Mesothelial cell of epicardium (in vitro differentiated cells): ENCODE measurements at places on chromosomes 1 and 21.

- DNase-seq = peak; percentile 16
Observed at GRCh38 chr1:10629091-10629815, 154.5 kb downstream of the PEX14 start.

DNA sequence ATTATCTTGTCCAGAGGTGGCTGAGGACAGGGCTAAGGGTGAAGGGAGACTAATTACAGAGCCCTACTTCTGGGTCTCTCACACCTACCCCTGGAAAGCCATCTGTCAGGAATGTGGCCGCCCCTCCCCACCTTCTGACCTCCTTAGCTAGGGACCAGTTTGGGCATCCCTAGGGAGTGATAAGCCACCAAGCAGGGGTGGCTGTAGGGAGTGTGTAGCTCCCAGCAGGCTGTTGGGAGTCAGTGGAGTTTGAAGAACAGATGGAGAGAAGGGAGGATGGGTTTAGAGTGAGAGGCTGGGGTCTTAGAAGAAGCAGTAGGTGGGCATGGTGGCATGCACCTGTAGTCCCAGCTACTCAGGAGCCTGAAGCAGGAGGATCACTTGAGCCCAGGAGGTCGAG lies 808 bp upstream of the SERINC2 start:
- DNase-seq = no peak

DNA sequence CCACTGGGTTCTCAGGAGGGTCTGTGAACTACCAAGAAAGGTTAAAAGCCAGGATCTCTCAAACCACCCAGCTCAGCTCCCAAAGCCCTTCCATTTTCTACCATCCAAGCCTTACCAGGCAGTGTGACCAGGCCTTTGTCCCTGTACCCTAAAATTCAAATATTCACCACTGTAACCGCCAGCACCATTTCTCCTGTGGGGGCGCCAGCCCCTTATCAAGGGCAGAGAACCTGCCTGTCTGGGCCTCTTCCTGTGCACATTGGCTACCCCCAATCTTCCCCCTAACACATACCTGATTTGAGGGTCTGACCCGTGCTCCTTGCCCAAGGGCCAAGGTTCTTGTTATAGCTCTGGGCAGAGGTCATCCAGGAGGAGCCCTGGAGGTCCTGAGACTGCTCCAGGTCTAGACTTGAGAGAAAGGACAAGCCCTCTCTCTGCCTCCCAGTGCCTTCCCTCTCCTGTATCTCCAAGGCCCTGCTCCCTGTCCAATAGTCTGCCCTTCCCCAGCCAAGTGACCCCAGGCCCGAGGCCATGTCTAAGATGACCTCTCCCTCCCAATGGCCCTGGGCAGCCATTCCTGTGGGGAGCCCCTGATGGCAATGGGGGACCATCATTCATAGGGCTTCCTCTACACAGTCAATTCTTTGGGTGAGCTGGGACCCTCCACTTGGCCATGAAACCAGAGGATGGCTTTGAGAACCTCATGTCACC lies 78.5 kb downstream of the FHAD1 start:
- no peak for DNase-seq

- DNase-seq = no peak
Observed at GRCh38 chr1:156499194-156499841, 1.3 kb downstream of the MEF2D start.

- no peak for DNase-seq
Observed at GRCh38 chr1:43960798-43961197, 9.0 kb upstream of the DPH2 start.

- DNase-seq = no peak
Observed at GRCh38 chr1:70361727-70362398, 7.3 kb upstream of the ANKRD13C start.

DNA sequence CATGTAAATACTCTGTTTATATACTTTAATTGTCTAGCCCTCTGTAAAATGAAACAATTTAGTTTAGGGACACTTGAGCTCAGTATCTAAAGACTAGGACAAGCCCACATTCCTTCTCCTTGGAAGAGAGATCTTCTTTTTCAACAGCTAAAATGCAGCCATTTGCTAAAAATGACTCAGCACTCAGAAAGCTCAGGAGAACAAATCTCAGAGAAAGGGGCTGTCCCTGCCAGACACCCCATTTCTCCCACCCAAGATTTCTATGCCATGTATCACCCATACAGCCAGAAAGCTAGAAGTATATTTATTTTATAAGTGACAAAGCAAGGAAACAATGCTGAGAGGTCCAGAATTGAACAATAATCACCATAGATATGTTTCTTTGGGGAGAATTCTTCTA lies 23.2 kb upstream of the PRDX6 start:
- no peak for DNase-seq

GRCh38 chr1:193406901-193407300 lies 220.5 kb upstream of the B3GALT2 start:
- no peak for DNase-seq

DNA sequence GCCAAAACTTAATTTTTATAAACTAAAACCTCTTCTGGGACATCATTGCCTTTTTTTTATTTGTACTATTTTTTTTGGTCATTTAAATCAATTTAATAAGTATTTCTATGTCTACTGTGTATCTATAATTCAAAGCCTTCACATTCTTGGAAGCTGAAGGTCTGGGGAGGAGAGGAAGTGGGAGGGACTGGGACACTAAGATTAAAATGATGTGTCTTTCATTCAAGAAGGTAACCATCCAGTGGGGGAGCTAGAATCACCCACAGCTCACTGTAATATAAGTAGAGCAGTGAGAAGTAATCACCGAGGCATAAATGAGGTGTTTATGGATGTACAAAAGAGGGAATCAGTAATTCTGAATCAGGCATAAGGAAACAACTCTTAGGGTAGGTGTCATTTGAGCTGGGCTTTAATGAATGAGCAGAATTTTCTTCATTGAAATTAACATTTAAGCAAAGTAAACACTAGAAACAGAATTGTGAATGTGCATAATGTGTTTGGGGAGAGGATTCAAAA lies 52.8 kb downstream of the PTGER3 start:
- no peak for DNase-seq

DNA sequence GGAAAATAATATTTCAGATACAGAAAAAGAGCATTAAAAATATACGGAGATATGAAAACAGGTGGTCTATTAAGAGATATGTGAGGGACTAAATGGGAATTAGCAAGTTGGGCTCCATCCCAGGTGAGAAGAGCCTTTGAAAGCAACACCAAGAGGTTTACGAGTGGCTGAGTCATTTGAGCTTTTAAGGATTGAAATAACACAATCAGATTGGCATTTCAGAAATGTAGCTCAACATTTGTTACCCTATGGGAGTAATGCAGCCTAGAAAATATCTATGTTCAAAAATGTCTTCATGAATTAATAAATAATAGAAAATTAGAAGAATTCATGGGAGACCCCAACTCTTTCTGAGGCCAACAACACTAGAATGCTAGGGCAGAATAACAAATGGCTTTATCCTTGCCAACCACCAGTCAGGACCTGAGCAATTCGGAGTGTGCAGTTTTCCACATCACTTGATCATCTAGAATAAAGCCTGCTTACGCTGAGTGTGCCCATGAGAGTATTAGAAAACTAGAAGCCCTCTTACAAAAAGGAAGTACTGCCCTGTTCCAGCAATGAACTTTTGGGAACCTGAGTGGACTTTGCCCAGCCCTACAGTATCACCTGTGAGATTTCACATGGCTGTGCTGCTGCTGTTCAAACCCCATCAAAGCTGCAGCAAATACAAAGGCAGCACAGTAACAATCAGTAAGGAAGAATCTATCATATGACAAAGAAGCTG lies 538.0 kb upstream of the CAMK1G start:
- no peak for DNase-seq

DNA sequence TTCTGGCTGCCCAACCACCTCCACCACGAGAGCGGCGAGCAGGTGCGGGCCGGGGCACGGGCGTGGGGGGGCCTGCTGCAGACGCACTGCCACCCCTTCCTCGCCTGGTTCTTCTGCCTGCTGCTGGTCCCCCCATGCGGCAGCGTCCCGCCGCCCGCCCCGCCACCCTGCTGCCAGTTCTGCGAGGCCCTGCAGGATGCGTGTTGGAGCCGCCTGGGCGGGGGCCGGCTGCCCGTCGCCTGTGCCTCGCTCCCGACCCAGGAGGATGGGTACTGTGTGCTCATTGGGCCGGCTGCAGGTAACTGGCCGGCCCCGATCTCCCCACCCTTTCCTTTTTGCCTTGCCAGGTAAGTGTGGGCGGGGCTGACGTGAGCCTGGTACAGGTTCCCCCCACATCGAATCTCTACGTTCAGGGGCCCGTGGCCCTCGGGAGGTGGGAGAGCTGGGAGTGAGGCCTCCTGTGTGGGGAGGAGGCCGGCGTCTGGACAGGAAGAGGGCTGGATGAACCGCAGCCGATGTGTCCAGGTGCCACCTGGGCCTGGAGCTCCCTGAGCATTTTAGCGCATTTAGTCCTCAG lies 51.7 kb downstream of the COL18A1 start:
- DNase-seq = no peak

DNA sequence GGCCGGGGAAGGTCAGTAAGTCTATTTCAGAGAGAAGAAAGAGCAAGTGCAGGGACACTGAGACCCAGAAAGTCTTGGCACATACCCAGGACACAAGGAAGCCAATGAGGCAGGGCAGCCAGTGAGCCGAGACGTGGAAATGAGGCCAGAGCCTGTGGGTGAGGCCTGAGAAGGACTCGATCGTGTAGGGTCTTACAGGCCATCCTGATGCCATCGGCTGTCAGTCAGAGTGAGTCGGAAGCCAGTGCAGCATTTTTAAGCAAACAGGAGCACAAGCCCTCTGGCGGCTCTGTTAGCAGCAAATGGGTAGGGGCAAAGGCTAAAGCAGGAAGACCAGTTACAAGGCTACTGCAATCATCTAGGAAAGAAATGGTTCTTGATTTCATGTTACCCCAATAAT lies 6.1 kb upstream of the GJB3 start:
- no peak for DNase-seq

DNA sequence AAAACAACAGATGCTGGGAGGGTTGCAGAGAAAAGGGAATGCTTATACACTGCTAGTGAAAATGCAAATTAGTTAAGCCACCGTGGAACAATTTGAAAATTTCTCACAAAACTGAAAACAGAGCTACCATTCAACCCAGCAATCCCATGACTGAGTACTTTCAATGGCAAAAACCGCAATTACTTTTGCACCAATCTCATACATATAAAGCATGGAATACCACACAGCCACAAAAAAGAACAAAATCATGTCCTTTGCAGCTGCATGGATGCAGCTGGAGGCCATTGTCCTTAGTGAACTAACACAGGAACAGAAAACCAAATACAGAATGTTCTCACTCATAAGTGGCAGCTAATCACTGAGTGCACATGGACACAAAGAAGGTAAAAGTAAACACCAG lies 6.3 kb upstream of the OR2T8 start:
- DNase-seq = no peak

- no peak for DNase-seq
Observed at GRCh38 chr1:24910751-24911650, 19.1 kb downstream of the RUNX3 start.

DNA sequence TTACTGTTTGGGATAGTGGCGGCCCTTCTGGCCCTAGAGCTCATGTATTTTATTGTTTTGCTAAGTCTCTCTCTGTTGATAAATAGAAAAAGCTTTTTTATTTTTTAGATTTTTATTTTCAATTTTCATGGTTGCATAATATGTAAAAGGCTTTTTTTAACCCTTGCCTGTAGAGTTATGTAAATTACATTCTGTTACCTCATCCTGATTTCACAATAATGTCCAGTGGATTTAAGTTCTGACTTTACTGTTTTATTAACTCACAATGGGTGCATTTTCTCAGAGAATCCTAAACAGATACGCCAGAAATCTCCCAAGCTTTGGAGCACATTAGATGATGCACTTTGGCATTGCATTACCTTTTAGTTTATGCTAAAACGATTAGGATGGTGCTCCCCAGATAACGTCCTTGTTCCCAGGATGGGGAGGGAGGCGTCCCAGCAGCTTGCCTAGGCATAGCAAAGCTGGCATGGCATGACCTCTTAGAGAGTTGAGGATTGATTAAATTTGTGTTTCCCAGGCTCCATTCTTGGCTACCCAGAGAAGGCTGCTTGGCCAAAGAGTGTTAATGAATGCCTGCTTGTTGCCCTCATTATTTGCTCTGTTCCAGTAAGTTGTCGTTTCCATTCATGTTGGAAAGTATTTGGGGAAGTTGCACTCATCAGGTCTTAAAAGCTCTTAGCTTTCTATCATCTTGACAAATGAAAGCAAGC lies 17.1 kb downstream of the UTP25 start:
- DNase-seq = no peak

GRCh38 chr1:226526801-226527595 lies 21.6 kb upstream of the STUM start:
- no peak for DNase-seq

DNA sequence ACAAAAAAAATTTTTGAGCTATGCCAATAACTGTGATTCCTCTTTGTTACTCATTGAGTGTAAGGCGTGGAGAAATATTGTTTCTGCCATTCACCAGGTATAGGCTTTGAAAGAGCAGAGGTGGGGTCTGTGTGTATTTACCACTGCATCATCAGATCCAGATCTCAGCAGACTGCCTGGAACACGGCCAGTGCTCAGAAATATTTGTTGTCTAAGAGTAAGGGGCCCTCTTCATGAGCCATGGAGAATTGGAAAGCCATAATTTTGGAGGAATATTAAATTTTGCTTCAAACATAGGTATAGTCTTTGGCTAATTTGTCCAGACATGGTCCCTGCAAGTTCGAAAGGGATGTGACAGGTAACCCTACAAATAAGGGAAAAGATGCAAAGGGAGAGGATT lies 231.3 kb upstream of the IRF2BP2 start:
- DNase-seq = no peak

DNA sequence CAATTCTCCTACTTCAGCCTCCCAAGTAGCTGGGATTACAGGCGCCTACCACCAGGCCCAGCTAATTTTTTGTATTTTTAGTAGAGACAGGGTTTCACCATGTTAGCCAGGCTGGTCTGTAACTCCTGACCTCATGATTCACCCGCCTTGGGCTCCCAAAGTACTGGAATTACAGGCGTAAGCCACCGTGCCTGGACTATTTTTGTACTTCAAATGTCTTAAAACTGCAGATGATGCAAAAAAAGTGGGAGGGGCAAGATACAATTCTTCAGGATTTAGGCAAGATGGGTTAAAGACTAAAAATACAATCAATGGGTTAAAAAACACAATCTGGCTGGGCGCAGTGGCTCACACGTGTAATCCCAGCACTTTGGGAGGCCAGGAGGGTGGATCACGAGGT lies 4.7 kb downstream of the SCAF4 start:
- no peak for DNase-seq

- no peak for DNase-seq
Observed at GRCh38 chr1:95233319-95233736, 682 bp upstream of the RWDD3 start.

GRCh38 chr1:63173161-63173560 lies 149.2 kb upstream of the FOXD3 start:
- DNase-seq = no peak

DNA sequence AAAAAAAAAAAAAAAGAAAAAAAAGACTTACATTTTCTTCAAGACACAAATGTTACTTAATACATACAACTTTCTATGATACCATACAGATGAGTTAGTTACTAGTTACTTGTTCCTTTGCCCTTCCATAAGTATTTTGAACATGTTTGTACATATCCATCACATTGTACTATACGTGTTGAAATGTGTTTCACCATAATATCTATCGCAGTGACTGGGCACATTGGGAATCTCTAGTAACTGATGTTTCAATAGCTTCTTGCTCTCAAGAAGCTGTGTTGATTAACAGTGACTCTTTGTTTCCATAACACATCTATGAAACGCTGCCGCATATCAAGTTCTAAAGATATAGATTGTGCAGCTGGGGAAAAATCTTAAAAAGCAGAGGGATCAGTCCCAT lies 42.9 kb downstream of the KLHL20 start:
- DNase-seq = no peak
